ENCODE measurements at places on chromosomes 4 and X. TPM values are rescaled to one million over a fixed set of nuclear protein-coding genes. Genes with fewer than 3 reads are reported as not detected.

- DNase-seq = no peak
These were observed 66.5 kb upstream of the ZFP42 start for GRCh38 chr4:187929024-187929423.

DNA sequence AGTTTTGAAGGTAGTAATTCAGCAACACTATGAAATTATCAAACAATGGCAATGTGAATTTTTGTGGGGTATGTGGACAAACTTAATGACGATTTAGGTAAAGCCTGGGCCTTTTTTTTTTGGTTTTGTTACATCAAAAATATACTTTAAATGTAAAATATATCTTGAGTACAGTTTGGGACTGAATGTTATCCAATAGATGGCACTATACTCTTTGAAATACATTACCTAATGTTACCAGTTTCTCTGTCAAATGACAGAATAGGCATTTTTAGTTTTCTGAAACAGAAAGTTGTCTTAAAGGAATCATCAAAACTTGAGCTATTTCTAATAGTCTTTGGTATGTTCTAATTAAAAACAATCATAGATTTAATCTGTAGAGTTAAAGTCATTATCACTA, 1651.9 kb downstream of the C4orf33 start:
- no peak for DNase-seq

- DNase-seq = no peak
These were observed 139.4 kb downstream of the ZAR1 start for GRCh38 chr4:48629458-48629857.

- no peak for DNase-seq
These were observed 48.3 kb upstream of the MND1 start for GRCh38 chr4:153296040-153296823.

DNA sequence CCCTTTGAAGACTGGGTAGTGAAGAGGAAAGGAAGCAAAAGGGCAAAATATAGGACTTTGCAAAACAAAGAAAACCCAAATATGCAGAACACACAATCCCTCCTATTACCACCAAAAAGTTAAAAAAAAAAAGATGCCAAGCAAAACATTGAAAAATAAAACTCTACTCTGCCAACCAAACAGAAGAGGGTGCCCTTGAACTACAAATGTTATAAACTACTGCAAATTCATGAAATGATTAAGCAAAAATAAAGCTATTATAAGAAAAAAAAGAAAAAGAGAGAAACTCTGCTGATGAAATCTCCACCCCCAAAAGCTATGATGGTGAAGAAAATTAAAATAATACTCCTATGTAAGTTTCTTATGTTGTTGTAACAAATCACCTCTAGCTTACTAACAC, 168.5 kb upstream of the STK26 start:
- no peak for DNase-seq

DNA sequence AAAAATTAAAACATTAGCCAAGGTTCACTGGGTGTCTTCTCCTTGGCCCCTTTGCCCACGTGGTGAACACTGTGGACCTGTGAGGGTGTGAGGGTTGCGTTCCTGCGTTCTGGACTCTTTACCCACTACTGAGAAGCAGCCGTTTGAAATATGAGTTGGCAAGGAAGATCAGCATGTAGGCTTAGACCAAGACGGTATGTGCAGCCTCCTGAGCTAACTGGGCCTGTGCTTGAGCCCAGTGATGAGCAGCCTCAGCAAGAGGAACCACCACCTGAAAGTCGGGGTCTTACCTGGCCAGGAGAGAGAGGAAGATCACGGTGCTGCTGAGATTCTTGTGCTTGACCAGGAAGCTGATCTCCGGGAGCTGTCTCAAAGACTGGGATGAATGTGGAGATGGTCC, 19.5 kb downstream of the RGS12 start:
- no peak for DNase-seq

- DNase-seq = no peak
These were observed 24.3 kb downstream of the RGS12 start for GRCh38 chr4:3317011-3317655.

GRCh38 chr4:186676531-186677161, 47.0 kb downstream of the FAT1 start:
- no peak for DNase-seq

PHOX2B gene
- not detected for total RNA-seq

UGT2B17 gene
- 4.1 TPM for total RNA-seq

Data from Peyer's patch (tissue), 4 donors.